ENCODE measurements at places on chromosomes 16 and 17.

DNA sequence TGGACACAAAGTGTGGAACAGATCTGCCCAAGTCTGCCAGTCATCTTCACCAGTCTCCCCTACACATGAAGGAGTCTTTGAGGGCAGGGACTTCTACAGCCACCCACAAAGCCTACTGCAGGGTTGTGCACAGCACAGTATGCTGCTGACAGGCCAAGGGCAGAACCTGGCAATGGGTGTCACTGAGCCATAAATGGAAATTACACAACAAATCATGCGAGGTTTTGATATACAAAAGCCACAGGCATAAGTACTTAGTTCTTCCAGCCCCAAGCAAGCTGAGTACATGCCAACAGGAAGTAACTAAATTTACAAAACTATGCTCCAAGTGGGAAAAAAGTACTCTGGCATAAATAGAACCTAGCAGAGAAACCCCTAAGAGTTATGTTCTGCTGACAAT is 7.8 kb upstream of the PSMC3IP start:
- no peak for DNase-seq

GRCh38 chr17:7204828-7205461 is 14.7 kb downstream of the DLG4 start:
- DNase-seq, result peak; percentile 94

- peak; percentile 43 for DNase-seq
These were observed 9.0 kb downstream of the STAT5B start for GRCh38 chr17:42266918-42267766.

DNA sequence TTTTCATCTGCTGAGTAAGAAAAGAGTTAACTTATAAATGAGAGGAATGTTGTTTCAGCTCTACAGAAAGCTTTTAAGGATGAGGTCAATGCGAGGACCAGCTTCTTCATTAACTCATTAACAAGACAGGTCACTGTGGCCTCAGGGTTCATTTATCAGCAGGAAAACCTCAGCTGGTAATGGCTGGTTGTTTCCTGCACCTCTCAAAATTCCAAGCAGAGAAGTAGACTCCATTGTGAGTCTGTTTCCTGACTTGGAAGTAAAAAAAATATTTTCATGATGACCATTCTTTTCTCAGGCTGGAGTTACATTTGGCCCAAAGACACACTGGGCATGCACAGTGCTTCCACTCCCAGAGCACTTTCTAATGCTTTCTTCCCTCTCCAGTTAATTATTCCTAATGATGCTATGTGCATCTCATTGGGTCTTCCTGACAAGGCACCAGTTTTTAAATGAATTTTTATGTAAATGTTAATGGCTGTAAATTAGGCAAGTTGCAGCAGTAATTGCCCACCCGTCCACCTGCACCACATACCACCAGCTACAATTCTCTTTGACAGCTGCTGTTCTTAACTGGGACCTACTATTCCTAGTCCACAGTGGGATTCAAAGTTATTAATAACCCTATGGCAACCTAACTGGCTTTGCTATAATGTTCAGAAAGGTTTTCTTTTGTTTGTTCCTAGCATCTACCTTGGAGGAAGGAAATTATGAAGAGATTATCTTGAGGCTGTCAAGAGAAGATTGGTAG is 89.5 kb upstream of the BCAR1 start:
- DNase-seq, result no peak

GRCh38 chr17:81523402-81524038 is 4.7 kb upstream of the FSCN2 start:
- DNase-seq, result no peak

- no peak for DNase-seq
These were observed 221.7 kb upstream of the HSBP1 start for GRCh38 chr16:83586036-83586435.

DNA sequence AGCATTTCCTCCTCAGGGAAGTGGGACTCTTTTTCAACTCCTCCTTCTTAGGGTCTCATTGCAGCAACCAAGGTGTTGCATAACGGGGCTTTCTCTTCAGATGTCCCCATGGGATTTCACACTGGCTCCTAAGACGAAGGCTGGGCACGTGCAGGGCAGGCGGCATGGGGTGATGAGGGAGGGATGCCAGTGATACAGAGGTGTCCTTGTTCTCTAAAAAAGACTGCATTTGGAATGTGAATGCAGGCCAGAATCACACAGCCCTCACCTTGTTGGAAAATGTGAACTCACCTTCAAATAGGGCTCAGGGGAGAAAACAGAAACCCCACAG is 105.6 kb downstream of the XYLT1 start:
- DNase-seq, result no peak
